ENCODE measurements at places on chromosomes 6 and 20. TPM values are rescaled to one million over a fixed set of nuclear protein-coding genes. Genes with fewer than 3 reads are reported as not detected.

The FAXC gene
- total RNA-seq = 7.3 TPM

The DEFB119 gene
- not detected for total RNA-seq

The FUT9 gene
- total RNA-seq = 0.49 TPM

The TMEM244 gene
- total RNA-seq = not detected

GRCh38 chr6:116363759-116364158 lies 7.0 kb upstream of the DSE start:
- no peak for DNase-seq

- DNase-seq = no peak
Measured at GRCh38 chr6:26629359-26629758, 30.2 kb downstream of the ZNF322 start.

GRCh38 chr6:39769012-39769411 lies 23.2 kb upstream of the DAAM2 start:
- peak; percentile 26 for DNase-seq

- no peak for DNase-seq
Measured at GRCh38 chr6:35470663-35471120, 2.5 kb downstream of the RPL10A start.

GRCh38 chr6:111925296-111925695 lies 52.0 kb upstream of the FYN start:
- no peak for DNase-seq

DNA sequence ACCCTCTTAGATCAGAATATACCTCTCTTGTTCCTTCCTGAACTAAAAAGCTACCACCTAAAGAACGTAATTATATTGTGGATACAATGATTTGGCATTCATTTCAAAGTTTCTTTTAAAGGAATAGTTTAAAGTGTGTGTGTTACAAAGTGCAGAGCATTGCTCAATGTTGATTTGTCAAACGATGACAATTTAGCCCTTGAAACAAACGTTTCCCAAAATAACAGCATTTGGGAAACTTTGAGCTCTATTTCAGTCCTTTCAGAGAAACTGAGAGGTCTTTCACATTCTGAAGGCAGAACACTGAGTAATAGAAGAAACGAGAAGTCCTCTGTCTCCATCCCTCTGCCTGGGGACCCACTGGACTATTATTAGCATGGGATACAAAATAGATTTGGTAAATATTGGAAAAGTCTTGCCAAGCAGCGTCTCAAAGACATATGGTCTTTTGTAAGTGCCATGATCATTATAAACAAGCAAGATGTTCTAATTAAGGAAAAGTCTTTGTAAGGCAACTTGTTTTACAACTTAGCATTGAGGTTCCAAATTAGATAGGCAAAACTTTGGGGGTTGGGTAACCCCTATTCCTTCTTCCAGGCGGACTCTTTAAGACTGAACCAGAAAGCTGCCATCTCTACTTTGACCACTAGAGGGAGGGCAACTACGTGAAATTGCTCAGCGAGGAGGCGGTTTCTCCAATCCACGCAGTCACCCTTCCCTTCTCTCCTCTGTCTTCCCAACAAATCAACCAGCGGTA lies 208.8 kb downstream of the RNF144B start:
- peak; percentile 65 for DNase-seq

- no peak for DNase-seq
Measured at GRCh38 chr6:142848156-142848555, 96.8 kb downstream of the HIVEP2 start.

DNA sequence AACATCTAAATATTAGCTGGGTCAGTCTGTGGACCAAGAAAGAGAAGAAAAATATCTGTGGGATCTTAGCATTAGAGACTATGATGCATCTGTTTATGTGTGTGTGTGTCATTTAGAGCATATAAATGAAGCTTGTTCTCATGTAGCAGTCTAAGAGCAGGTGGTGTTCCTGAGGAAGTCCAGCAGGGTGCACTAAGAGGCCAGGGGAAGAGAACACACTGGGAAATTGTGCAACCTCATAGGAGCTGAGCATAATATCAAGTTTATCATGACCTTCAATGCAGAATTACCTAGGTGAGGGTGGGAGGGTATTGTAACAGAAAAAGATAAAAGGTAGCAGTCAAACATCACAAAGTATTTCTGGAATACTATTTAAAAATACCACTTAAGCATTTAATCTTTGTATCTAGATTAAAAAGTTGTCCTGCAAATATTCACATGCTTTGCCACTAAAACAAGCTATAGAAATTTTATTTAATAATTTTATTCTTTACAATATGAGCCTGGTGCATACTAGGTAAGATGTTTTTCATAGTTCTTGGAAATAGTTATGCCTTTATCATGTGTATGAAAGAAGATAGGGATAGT lies 80.5 kb downstream of the SMPDL3A start:
- peak; percentile 17 for DNase-seq
